ENCODE measurements at places on chromosomes 13 and 19. TPM values are rescaled to one million over a fixed set of nuclear protein-coding genes. Genes with fewer than 3 reads are reported as not detected.

- DNase-seq, result peak; percentile 70
These were observed 20.0 kb upstream of the ERCC1 start for GRCh38 chr19:45443462-45444317.

KLK3 gene
- not detected for total RNA-seq

GRCh38 chr13:20294497-20294896, 62.4 kb upstream of the GJB6 start:
- no peak for DNase-seq

AXL gene
- 0.50 TPM for total RNA-seq

DNA sequence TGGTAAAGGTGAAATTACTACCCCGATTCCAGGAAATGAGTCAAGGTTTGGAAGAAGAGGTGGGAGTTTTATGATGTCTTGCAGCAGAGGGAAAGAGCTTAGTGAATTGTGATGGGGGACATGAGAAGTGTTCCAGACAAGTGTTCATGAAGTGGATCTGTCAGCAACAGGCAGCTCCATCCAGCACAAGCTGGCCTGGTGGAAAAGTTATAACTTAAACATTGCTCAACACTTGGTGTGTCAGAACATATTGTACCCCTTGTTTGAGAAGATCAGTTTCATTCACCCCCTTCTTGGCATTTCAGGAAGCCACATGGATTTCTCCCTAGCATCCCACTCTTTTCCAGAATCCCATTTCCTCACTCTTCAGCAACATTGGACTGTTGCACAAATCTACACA, 222.0 kb downstream of the B3GLCT start:
- no peak for DNase-seq
